Gastroesophageal sphincter (tissue), 4 donors: ENCODE measurements at places on chromosomes 12 and 14. TPM values are rescaled to one million over a fixed set of nuclear protein-coding genes. Genes with fewer than 3 reads are reported as not detected.

GRCh38 chr12:115761784-115762183 lies 515.7 kb downstream of the MED13L start:
- no peak for ATAC-seq

DNA sequence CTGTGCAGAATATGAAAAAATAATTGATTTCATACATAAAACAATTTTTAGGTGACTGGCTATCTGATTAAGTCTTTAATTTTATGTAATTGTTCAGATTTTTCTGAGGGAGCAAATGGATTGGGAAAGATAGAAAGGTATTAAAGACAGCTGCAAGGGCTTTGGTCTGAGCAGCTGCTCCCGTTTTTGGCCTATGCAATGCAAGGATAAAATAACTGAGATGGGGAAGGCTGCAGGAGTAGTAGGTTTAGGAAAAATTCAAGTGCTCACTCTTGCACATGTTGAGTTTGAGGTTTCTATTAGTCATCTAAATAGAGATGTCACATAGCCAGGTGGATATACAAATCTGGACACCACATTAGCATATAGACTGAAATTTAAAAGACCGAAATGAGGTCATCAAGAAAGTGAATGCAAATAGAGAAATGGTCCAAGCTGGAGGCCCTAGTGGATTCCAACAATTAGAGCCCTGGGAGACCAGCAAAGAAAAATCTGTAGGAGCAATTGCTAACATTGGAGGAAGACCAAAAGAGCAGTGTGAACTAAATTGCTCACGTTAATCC lies 144.0 kb downstream of the PPFIA2 start:
- no peak for ATAC-seq

DNA sequence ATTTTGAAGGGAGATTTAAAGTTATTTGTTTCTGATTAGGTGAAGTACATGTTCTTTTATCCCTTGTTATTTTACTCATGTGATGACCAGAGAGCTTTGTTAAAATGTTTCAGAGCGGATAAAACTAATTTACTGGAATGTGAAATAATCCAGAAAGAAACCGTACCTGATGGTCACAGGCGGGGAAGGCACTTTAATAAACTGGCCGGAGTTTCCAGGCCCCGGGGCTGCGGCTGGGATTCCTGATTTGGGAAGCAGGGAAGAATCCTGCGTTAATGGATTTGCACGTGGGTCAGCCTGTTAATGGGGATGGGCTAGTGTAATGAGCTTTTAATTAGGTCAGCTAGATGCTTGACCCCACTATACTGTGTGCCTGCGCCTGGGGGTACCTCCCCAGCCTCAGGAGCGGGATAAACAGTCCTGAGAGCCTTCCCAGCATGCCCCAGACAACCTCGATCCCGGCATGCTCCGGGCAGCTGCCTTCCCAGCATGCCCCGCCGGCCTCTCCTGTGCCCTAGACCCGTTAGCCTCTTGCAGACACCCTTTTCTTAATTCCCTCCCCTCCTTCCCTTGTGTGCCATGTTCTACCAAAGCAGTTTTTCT lies 208.6 kb upstream of the CDKN3 start:
- ATAC-seq = no peak

DNA sequence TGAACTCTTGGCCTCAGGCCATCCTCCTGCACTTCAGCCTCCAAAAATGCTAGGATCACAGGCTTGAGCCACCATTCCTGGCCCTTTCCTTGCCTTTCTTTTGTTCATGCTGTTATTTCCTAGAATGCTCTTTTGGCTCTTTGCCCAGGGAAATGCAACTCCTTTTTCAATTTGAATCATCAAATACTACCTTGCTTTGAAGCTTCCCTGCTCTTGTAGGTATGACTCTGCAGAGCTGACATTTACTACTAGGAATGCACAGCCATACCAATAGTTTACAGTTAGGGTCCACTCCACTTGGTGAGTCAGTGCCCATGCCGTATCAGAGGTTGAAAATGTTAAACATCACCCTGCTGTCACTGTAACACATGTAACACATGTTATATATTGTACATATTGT lies 107.0 kb upstream of the CRY1 start:
- ATAC-seq = no peak

GRCh38 chr12:17304503-17305347 lies 698.8 kb upstream of the LMO3 start:
- ATAC-seq = no peak

DNA sequence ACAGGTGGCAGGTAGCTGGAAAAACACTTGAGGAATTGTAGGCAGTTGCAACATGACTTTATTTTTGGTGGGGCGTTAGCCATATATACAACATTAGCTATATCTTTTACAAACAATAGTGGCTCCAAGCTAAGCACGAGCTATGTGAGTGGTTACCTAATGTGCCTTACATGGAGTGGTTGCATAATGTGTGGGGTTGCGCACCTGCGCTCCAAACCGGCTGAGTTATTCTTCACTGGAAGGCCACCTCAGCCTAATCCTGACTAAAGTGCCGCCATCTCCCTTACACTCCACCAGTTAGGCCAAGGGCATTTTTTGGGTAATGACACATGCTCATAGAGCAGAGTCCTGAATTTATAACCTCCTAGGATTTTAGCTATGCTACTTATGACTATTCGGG lies 31.8 kb upstream of the G2E3 start:
- ATAC-seq = no peak

- no peak for ATAC-seq
Measured at GRCh38 chr12:5780536-5780935, 164.5 kb downstream of the ANO2 start.

DNA sequence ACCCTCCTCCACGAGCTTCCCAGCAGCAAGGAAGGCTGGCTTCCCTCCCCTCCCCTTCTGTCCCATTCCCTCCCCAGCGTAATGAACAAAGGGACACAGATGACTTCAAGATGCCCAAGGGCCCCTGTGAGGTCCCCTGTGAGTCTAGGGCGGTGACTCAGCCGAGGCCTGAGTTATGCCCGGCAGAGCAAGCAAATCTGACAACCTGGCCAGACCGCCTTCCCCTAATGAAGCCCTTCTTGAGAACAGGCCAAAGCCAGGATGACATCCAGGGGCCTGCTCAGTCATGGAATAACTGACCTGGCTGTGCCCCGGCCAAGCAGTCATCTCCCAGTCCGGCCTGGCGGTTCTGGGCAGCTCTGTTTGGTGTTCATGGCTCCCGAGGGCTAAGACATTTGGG lies 89.2 kb downstream of the DICER1 start:
- ATAC-seq = no peak

DNA sequence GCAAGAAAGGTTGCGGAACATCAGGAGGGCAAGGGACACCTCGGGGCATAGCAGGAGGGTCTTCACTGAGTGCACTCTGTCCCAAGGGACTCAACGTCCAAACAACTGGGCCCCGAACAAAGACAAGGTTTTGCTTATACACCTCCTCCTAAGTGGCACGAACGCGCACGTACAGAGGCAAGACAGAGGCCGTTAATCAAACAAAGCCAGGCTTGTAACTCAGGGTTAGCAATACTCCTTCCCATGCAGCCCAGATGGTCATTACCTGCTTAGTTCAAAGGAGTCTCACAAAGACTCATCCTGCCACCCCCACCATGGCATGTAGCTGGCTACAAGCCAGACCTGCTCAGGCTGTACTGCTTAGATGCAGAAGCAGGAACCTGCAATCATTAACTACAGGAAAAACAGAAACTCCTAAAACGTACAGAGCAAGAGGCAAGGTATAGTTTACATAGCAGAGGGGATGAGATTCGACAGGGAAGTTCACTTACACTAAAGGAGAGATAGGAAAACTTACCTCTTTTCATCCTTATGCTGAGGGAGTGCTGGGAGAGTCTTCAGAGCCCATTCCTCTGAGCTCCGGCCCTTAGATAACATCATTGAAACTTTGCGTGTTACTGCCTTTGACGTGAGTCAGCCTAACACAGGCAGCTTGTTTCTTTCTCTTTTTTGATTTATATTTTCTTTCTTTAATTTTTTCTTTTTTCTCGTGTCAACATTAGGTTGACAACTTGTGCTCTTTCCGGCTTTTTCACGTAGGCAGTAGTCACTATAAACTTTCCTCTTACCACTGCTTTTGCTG lies 1319.1 kb downstream of the TMEM121 start:
- ATAC-seq = no peak

DNA sequence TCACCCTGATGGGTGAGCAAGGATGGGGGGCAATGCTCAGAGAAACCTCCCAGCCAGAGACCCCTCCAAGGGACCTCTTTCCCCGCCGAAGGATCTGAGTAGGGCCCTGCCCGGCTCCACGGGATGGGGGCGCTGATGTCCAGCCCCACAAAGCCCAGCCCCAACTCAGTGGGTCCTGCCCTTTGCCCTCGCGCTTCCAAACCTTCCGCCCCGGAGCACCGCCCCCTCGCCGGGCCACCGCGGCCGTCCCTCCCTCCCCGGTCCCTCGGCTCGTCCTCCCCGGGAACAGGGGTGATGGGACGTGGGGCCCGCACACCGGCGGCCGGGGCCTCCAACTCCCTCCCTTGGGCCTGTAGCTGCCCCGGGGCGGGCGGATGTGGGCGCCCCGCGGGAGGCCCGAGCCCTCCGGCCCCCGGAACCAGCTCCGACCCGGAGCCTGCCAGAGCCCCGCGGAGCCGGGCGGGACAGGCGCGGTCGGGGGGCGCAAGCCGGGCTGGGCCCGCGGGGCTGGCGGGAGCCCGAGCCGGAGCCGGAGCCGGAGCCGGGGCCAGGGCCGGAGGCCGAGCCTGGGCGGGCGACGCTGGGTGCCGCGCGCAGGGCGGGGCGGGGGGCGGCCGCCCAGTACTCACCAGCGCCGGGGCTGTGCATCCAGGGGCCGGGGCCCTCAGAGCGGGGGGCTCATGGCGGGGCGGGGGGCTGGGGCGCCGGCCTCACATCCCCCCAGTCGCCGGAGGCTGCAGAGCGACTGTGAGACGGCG lies 386 bp downstream of the HDAC7 start:
- ATAC-seq = peak; percentile 12

DNA sequence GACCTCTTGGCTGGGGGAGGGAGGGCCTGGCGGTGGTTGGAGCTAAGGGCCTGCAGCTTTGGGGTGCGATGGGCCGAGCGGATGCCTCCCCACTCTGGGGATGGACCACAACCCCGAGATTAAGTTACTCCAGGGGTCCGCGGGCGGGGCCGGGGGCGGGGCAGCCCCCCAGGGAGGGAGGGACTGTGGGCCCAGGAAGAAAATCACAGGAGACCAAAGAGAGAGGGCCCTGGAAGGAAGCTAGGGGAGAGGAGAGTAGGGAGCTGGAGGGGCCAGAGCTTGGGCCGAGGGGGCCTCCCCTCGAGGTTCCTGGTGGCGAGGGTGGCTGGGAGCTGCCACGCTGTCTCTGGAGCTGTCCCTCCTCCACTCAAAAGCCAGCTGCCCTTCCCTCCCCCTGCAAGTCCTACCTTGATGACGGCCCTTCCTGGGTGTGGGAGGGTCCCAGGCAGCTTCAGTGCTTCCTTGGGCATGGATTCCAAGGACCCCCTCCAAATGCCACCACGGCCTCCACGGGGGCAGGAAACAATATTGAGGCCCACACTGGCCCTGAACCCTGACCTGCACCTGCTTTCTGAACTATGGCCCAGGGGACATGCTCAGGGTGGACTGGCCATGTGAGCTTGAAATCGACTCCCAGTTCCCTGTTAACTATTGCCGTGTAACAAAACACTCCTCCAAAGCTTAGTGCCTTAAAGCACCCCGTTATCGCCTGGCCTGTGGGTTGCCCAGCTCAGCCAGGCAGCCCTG lies 610 bp upstream of the NUDT14 start:
- ATAC-seq = no peak

DNA sequence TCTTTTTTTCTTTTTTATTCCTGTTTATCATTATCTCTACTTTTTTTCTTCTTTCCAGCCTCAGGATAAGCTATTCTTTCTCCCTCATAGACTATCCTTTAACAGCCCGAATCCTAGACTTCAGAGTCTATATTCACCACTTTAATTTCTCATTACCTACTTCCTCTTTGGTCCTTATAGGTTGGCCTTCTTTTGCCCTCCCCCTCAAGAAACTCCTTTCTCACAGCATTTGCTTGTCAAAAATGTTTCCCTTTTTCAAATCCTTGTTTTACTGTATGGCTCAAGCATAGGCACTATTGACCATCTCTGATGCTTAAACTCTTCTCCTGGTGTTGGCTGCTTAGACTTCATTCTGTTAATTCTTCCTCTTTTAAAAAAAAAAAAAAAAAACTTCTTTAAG lies 52.5 kb downstream of the KIAA0586 start:
- ATAC-seq = no peak

- ATAC-seq = no peak
Measured at GRCh38 chr14:106210650-106211049, 684.3 kb downstream of the TMEM121 start.

GRCh38 chr12:130961921-130962451 lies 8.3 kb downstream of the ADGRD1 start:
- peak; percentile 69 for ATAC-seq

DNA sequence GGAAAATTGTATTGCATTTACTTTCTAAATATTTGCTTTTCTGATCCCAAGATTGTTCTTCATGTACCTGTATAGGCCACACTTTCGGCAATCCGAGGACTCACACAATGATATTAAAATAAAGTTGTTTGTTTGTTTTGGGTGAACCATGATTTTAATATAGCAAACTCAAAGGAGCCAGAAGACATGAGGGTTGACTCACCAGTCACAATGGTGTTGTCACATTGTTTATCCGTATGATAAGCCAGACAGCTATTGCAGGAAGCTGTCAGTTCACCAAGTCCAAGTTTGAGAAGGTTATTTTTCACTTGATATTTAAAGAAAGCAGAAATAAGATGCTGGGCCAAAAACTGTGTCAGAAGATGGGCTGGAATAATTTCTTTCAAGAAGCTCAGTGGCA lies 67.1 kb upstream of the CPM start:
- no peak for ATAC-seq

DNA sequence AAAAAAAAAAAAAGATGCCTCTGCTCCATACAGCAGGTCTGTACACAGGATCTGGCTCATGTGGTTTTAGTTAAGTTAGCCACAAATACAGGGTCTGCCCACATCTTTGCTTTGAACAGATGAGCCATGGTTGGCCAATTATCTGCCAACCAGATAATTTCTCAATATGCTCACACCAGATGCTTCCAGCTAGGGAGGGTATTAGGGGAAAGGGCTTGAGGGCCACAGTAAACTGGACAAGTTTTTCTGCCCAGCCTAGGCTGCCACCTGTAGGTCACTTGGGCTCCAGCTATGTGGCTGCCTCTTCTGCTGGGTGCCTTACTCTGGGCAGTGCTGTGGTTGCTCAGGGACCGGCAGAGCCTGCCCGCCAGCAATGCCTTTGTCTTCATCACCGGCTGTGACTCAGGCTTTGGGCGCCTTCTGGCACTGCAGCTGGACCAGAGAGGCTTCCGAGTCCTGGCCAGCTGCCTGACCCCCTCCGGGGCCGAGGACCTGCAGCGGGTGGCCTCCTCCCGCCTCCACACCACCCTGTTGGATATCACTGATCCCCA lies 776 bp downstream of the RDH5 start:
- peak; percentile 53 for ATAC-seq

CIROP gene
- total RNA-seq = not detected

GLIPR1L1 gene
- not detected for total RNA-seq

VASH1 gene
- 9.0 TPM for total RNA-seq

CCDC85C gene
- 25.4 TPM for total RNA-seq
